ENCODE measurements at places on chromosomes 11 and 22. TPM values are rescaled to one million over a fixed set of nuclear protein-coding genes. Genes with fewer than 3 reads are reported as not detected.

DNA sequence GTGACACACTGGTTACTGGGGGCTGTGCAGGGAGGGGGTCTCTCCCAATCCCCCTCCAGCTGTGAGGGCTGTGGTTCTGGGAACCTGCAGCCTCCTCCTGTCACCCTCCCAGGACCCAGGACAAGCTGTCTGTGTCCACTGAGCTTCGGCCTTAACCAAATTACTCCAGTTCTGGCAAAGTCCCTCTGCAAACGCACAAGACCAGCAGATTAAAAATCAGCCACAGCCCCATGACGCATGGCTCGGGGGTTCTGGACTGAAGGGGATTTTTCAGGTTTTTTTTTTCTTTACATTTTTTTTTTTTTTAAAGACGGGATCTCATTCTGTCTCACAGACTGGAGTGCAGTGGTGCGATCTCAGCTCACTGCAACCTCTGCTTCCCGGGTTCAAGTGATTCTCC lies 32.2 kb upstream of the A4GALT start:
- DNase-seq: no peak

CRYBB3 gene
- total RNA-seq: 0.64 TPM

DNA sequence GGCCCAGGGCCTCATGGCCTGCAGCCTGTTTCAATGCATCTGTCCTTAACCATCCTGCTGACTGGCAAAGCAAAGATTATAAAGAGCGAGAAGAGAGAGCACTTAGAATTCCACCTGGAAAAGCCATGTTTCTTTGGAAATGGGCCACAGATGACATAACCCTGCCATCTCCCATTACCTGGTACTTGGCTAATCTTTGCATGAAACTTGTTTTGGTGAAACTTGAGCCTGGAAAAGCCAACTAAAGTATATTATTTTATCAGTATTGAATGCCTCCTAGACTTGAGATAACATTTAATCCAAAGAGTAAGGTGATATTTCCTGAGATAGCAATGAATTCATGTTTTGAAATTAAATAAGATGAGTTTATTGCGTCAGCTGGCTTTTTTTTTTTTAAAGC lies 72.6 kb downstream of the NAV2 start:
- no peak for DNase-seq

DNA sequence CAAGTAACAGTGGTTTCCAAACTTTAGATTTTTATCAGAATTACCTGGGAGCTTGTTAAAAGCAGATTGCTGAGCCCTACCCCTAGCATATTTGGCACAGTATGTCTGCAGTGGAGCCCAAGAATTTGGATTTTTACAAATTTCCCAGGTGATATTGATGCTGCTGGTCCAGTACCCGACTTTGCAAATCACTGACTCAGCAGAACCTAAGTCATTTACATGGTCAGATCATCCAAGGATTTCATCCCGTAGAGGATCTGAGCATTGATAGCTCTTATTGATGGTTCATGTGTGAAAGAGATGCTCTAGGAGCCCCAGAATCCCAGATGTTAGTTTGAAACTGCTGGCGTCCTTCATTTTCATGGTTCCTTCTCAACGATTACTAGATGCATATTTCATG lies 6.0 kb downstream of the C11orf97 start:
- DNase-seq: no peak

ABCC8 gene
- total RNA-seq: 0.39 TPM

HINFP gene
- total RNA-seq: 38.1 TPM

GRCh38 chr11:76616676-76617552 lies 53.6 kb downstream of the LRRC32 start:
- DNase-seq: no peak

DNA sequence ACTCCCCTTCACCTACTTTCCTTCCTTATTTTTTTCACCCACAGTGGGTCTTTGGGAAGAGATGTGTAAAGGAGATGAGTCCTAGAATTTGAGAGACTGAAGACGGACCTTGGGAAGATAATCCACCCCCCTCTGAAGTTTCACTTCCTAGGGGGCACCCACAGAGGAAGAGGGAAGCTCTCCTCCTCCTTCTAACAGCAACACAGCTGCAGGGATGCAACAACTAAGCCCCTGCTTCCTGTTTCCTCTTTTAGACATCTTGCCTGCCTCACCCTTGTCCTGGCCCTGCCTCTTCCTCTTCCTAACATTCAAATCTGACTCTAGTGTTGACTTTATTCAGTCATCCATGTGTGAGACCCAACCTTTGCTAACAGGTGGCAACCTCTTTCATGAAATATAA lies 424.6 kb downstream of the BUD13 start:
- DNase-seq: no peak

DNA sequence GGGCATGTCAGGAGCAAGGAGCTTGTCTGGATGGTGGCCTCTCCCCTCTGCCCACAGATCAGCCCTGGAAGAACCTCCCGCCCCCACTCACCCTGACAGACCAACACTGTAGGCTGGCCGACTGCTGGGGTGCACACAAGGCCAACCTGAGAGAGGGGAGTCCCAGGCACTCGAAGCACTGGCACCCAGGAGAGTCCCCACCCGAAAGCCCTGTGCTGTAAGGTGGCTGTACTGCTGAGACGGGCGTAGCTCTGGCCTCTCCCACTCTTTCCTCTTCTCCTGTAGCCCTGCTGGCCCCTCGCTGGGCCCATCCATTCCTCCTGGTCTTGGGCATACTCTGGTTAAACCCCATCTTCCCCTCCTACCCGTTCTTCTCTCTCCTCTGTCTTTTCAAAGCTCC lies 39.7 kb downstream of the MYO7A start:
- DNase-seq: no peak
